ENCODE measurements at places on chromosomes 13 and 19.

- DNase-seq, result no peak
Measured at GRCh38 chr19:10268071-10268470, 2.8 kb upstream of the ICAM1 start.

- no peak for DNase-seq
Measured at GRCh38 chr13:113451951-113452421, 1.3 kb downstream of the ADPRHL1 start.

GRCh38 chr13:50521831-50522149 is 321.7 kb downstream of the DLEU7 start:
- DNase-seq, result no peak

DNA sequence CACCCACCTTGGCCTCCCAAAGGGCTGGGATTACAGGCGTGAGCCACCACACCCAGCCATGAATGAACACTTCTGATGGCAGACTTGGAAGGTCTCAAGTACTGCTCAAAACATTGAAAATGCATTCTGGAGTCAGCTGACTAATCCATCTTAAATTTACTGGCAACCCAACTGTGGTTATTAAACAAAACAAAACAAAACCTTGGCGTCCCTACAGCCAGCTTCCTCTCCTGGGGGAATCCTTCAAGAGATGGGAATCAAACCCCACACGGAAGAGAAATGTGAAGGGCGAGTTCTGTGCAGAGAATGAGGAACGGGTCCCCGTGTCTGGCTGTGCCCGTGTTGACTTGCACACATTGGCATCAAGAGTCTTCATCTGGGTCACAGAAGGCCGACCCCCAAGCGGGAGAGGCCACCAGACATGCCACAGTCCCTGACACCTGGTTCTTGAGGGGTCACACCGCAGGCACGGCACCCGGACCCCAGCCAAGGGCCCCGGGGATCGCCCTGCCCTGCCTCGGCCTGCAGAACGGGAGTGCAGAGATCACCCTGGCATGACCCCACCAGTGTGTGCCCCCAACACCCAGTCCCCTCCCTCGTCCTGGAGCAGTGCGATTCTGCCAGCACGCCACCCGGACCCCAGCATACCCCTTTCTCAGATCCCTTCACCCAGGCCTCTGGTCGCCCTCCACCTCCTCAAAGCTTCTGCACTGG is 3.2 kb downstream of the MAP2K2 start:
- no peak for DNase-seq

DNA sequence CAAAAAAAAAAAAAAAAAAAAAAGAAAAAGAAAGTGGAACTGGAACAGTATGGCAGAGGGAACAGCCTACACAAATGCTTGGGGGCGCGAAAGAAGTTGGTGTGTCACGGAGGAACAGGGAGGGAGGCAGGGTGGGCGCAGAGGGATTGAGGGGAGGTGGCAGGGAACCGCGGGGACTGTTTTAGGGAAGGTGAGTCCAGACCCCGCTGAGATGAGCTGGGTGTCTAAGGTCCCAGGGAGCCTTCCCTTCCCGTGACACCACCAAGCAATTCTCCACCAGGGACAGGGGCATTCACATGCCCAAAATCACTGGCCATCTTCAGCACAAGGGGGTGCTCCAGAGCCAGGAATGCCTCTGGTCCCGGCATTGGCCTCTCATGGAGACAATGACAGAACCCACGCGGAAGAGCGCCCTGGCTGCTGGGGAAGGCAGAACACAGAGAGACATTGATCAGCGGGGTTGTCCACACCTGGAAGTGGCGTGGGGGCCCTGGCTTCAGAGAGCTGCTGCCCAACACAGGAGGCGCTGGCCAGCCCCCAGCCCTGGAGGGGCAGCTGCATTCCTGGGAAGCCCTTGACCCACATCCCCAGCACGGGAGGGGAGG is 6.9 kb downstream of the PEAK3 start:
- DNase-seq, result no peak

GRCh38 chr19:2288338-2288817 is 6.4 kb upstream of the PEAK3 start:
- no peak for DNase-seq

- DNase-seq, result no peak
Measured at GRCh38 chr13:60617991-60618733, 221.1 kb downstream of the TDRD3 start.

DNA sequence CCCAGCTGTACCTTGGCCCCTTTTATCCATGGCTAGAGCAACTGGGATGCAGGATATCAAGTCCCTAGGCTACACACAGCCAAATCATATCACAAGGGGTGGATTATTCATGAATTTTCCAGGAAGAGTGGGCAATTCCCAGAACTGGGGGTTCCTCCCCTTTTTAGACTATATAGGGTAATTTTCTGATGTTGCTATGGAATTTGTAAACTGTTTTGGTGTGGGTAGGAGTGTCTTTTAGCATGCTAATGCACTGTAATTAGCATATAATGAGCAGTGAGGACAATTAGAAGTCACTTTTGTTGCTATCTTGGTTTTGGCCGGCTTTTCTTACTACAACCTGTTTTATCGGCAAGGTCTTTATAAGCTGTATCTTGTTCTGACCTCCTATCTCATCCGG is 18.0 kb upstream of the IGFL4 start:
- DNase-seq, result no peak

DNA sequence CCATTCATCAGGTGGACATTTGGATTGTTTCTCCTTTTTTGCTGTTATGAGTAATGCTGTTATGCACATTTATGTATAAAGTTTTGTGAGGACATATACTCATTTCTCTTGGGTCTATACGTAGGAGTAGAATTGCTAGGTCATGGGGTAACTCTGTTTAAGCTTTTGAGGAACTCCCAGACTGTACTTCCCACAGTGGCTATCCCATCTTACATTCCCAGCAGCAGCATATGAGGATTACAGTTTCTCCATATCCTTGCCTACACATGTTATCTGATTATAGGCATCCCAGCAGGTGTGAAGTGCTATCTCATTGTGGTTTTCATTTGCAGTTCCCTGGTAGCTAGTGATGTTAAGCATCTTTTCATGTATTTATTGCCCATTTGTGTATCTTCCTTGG is 5.9 kb downstream of the ZSCAN22 start:
- DNase-seq, result no peak

GRCh38 chr13:80251403-80251802 is 89.5 kb downstream of the SPRY2 start:
- DNase-seq, result no peak

- no peak for DNase-seq
Measured at GRCh38 chr19:38648769-38649304, 1.4 kb downstream of the ACTN4 start.

DNA sequence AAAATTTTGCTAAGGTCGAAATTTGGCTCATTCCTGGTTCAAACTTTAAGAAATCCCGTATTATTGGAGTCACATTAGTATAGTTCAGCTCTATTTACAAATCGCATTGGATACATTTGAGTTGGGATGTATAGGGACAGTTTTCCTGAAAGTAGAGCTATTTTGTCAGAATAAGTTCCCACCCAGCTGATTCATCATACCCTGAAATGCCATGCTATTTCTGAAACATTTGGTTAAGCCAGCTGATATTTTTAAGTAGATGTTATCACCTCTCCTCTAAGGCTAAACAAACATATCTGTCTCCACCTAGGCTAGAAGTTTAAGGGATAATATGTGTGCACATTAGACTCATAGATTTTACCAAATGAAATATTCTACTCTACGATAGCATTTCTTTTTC is 226.2 kb upstream of the ARGLU1 start:
- DNase-seq, result peak; percentile 10

GRCh38 chr19:45578861-45579260 is 5.7 kb downstream of the OPA3 start:
- DNase-seq, result no peak

DNA sequence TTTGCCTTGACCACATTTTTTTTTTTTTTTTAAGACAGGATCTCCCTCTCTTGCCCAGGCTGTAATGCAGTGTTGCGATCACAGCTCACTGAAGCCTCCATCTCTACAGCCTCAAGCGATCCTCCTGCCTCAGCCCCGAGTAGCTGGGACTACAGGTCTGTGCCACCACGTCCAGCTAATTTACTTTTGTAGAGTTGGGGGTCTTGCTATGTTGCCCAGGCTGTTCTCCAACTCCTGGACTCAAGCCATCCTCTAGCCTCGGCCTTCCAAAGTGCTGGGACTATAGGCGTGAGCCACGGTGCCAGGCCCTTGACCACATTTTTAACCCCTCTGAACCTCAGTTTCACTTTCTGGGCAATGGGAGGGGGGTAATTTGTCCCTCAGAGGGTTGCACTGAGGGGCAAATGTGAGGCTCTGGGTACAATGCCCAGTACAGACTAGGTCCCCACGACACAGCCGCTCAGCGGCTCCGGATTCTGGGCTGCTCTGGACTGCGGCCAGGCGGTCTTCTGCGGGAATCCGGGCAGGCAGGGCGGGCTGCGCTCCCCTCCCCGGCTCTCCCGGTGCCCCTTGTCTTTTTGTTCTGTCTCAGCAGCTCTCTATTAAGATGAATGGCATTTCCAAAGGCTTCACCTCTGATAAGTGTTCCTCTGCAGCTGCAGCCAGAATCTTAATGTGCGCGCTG is 3.8 kb upstream of the ALOX5AP start:
- DNase-seq, result no peak

DNA sequence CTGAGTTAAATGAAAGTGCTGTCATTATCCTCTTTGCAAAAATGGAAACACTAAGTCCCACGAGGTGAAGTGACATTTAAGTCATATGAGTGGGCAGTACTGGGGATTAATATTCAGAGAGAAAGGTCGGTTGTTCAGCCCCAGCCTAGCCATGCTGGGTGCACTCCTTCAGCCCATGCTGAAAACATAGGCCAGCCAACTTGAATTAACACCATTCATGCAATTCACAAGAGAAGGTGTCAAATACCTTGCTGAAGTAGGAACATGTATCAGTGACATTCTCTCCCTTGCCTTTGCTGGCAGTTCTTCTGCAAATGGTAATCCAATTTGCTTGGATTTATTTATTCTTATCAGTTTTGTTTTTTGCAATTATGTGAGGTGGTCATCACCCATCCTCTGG is 256.3 kb downstream of the DNAJC15 start:
- no peak for DNase-seq

- no peak for DNase-seq
Measured at GRCh38 chr19:56751078-56751489, 79.5 kb upstream of the ZNF835 start.

- DNase-seq, result no peak
Measured at GRCh38 chr19:16623576-16623975, 4.4 kb downstream of the MED26 start.

DNA sequence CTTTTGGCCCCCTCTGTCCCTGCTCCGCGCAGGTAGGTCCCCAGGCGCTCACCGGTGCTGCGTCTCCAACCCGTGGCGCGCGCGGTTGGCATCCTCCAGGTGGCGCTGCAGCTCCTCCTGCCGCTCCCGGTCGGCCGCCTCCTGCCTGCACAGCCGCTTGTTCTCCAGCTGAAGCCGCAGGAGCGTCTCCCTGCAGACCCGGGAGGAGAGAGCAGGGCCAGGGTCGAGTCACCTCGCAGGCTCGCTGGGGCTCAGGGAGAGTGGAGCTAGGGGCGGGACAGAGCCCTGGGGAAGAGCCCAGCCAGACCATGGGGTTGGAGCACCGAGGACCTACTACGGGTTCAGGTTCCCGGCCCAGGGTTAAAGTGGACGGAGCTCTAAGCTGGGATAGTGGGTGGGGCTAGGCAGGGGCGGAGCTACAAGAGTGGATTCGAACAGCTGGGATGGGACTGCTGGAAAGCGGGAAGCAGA is 9.3 kb downstream of the HOOK2 start:
- no peak for DNase-seq

DNA sequence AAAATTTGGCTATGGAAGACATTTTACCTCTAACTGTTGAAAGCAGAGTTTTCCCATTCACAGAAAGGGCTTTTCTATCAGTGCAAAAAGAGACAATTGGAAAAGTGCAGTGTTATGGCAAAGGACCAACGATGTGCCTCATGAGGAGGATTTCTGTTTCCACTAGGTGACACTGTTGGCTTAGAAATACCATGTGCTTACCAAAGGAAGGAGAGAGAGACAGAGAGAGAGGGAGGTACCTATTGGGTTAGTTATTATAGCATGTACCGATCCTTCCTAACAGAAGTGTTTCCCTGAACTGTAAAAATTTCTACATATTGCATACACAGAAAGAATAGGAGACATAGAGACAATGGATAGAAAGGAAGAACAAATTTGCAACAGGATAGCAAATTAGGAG is 23.9 kb upstream of the PSG4 start:
- DNase-seq, result no peak

- no peak for DNase-seq
Measured at GRCh38 chr13:98220271-98220791, 43.3 kb upstream of the RNF113B start.

- DNase-seq, result no peak
Measured at GRCh38 chr13:35835989-35836388, 295.2 kb downstream of the DCLK1 start.

GRCh38 chr13:37923236-37923635 is 53.7 kb upstream of the TRPC4 start:
- no peak for DNase-seq

- DNase-seq, result no peak
Measured at GRCh38 chr19:2428321-2428690, 920 bp upstream of the TIMM13 start.

DNA sequence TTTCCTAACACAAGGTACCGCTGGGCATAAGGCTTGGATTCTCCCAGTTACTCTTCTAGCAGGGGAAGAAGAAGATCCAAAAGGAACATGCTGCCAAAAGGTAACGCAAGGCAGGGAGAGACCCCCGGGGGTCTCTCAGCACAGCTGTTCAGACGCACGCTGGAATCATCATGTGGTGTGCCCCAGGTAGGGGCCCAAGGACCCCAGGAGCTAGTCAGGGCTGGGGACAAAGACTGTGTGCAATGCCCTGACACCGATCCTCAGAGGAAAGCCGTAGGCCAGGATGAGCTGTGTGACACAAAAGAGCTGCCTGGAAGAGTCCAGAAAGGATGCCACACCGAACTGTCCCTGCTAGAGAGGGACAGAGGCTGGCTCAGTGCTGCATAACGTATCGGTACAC is 22.3 kb upstream of the EPHX3 start:
- no peak for DNase-seq

DNA sequence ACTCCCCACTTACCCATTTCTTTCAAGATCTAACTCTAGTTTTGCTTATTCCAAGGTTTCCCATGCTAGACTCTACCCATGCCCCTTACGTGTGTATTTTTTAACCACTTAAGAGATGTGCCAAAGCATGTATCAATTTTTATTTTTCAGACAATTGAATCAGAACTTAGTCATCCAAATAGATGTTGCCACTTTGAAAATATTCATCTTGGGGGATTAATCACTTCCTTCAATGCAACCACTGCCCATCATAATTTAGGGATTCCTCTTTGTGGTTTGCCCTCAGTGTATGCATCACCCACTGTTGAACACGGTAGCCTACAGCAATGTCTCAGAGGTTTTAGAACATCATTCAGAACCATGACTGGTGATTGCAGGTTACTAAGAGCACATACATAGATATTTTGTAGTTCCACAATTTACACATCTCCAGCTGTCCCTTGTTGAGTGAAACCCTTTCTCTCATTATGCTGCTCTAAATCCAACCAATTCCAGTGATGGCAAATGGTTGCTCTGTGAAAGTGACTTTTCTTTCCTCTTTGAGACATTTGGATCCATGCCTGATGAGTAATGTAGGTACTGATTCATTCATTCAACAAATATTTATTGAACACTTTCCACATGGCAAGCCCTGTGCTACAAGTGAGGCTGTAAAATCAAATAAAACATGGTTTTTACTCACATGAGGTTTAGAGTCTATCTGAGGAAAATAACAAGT is 60.6 kb upstream of the SERP2 start:
- DNase-seq, result peak; percentile 38

Measured in amniotic stem cell (primary cell).